Uterus (tissue), 4 donors: ENCODE measurements at places on chromosomes 11 and 22. TPM values are rescaled to one million over a fixed set of nuclear protein-coding genes. Genes with fewer than 3 reads are reported as not detected.

- H3K36me3 ChIP-seq: no peaks in the 10 kb centered on the region
- H3K27ac ChIP-seq: peak within 1 kb of the TSS; percentile 81
- H3K4me3 ChIP-seq: peak within 1 kb of the TSS; percentile 40
- no peaks in the 10 kb centered on the region for H3K27me3 ChIP-seq
These were observed at the start of gene TRIM6 for GRCh38 chr11:5596607-5597201. TRIM6 (plus strand) TSS chr11:5596637; CDS start chr11:5596898, 261 bp downstream.

GRCh38 chr11:6695377-6695776 lies 12.2 kb upstream of the MRPL17 start:
- no peak overlapping the region for H3K4me3 ChIP-seq
- H3K27me3 ChIP-seq: no peaks in the 10 kb centered on the region

GRCh38 chr11:32584921-32585320 lies 1.3 kb downstream of the EIF3M start:
- peak overlapping the region; percentile 56 for H3K4me3 ChIP-seq
- no peaks in the 10 kb centered on the region for H3K36me3 ChIP-seq
- DNase-seq: no peak
- H3K27me3 ChIP-seq: no peaks in the 10 kb centered on the region
- no peaks in the 10 kb centered on the region for H3K4me1 ChIP-seq

Gene PHLDB1
- 517 TPM for total RNA-seq

GRCh38 chr11:22130462-22131053 lies 62.3 kb upstream of the ANO5 start:
- H3K36me3 ChIP-seq: no peaks in the 10 kb centered on the region
- DNase-seq: no peak
- H3K4me1 ChIP-seq: no peaks in the 10 kb centered on the region
- no peak overlapping the region for H3K27ac ChIP-seq
- H3K27me3 ChIP-seq: no peaks in the 10 kb centered on the region
